ENCODE measurements at places on chromosomes 7 and 10. TPM values are rescaled to one million over a fixed set of nuclear protein-coding genes. Genes with fewer than 3 reads are reported as not detected.

TUBAL3 gene
- not detected for total RNA-seq

PPP1R17 gene
- total RNA-seq: not detected

SNCG gene
- total RNA-seq: 31.4 TPM

CYP2E1 gene
- not detected for total RNA-seq

SFTPA1 gene
- total RNA-seq: not detected

CALHM3 gene
- total RNA-seq: not detected

PNLIPRP3 gene
- not detected for total RNA-seq

FAM25G gene
- total RNA-seq: not detected

PPP1R9A gene
- total RNA-seq: 3.0 TPM

AGMO gene
- total RNA-seq: 0.40 TPM

TEX36 gene
- not detected for total RNA-seq

OR6B1 gene
- total RNA-seq: not detected

DNA sequence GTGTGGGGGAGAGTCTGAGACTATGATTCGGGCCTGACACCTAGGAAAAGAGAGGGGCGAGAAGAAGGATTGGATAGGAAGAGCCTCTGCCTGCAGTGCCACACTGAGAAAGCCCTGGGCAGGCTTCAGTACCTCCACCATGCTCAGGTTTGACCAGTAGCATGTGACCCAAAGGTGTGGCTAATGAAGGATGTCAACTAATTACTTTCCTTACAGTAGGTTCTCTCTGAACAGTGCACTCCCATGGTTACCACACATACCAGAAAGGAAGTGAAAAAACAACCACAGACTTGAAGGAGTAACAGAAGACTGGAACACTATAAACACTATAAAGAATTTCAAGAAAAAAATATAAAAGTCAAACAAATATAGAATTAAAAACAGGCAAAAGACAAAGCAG is 46.2 kb downstream of the SEM1 start:
- H3K4me1 ChIP-seq: peaks cover 4% of the 10 kb centered on the region
- H3K27me3 ChIP-seq: no peaks in the 10 kb centered on the region
- no peaks in the 10 kb centered on the region for H3K36me3 ChIP-seq
- no peak overlapping the region for H3K4me3 ChIP-seq
- no peak for DNase-seq

- H3K4me1 ChIP-seq: no peaks in the 10 kb centered on the region
- H3K36me3 ChIP-seq: no peaks in the 10 kb centered on the region
Observed at GRCh38 chr7:140262242-140262903, 85.6 kb upstream of the KDM7A start.

DNA sequence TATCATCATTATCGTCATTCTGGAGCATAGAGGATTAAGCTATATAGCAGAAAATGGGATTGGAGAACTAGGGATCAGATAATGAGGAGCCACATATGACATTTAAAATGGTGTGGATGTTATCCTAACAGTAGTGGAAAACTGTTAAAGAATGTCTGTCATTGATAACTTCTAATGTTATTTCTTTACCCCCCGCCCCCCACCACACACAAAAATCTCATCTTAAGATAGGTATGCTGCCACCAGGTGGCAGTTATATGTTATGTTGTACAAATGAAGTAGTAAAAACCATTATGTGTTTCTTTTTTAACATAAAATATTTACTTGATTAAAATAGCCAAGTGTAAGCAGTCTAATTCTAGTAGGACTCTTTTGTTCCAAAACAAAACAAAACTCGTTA is 13.0 kb downstream of the AKAP9 start:
- H3K27me3 ChIP-seq: no peaks in the 10 kb centered on the region
- no peaks in the 10 kb centered on the region for H3K4me1 ChIP-seq
- peak; percentile 22 for DNase-seq
- H3K27ac ChIP-seq: no peak overlapping the region

DNA sequence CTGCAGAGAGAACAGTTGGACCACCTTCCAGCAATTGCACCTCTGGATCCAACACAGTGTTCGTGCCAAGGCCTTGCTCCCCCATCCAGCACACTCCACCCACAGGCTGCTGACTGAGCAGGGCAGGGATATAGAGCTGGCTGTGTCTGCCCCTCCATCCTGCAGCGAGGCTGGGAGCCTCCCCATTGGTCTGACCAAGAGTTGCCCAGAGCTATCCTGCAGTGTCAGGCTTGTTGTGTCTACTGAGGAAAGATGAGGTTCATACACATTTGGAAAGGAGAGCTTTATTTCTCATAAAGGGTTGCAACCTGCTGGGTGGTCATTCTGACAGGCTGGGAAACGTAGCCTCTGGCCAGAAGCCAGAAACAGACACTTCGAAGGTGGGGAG is 27.1 kb downstream of the PRF1 start:
- no peaks in the 10 kb centered on the region for H3K4me1 ChIP-seq
- no peak for DNase-seq
- no peaks in the 10 kb centered on the region for H3K27me3 ChIP-seq
- no peaks in the 10 kb centered on the region for H3K36me3 ChIP-seq
- H3K4me3 ChIP-seq: no peak overlapping the region
- no peak overlapping the region for H3K27ac ChIP-seq

- no peaks in the 10 kb centered on the region for H3K27me3 ChIP-seq
- no peak for DNase-seq
- no peak overlapping the region for H3K27ac ChIP-seq
- H3K36me3 ChIP-seq: no peaks in the 10 kb centered on the region
Observed at GRCh38 chr7:17601921-17602320, 303.5 kb downstream of the AHR start.

GRCh38 chr10:63205421-63205820 is 72.3 kb downstream of the NRBF2 start:
- H3K27ac ChIP-seq: no peak overlapping the region
- no peak for DNase-seq
- H3K27me3 ChIP-seq: no peaks in the 10 kb centered on the region
- peaks cover 2% of the 10 kb centered on the region for H3K36me3 ChIP-seq
- no peak overlapping the region for H3K4me3 ChIP-seq

GRCh38 chr10:47095848-47096612 is 184.8 kb downstream of the PTPN20 start:
- no peak overlapping the region for H3K4me3 ChIP-seq
- no peak overlapping the region for H3K27ac ChIP-seq
- H3K27me3 ChIP-seq: no peaks in the 10 kb centered on the region
- no peaks in the 10 kb centered on the region for H3K36me3 ChIP-seq
- no peaks in the 10 kb centered on the region for H3K4me1 ChIP-seq

DNA sequence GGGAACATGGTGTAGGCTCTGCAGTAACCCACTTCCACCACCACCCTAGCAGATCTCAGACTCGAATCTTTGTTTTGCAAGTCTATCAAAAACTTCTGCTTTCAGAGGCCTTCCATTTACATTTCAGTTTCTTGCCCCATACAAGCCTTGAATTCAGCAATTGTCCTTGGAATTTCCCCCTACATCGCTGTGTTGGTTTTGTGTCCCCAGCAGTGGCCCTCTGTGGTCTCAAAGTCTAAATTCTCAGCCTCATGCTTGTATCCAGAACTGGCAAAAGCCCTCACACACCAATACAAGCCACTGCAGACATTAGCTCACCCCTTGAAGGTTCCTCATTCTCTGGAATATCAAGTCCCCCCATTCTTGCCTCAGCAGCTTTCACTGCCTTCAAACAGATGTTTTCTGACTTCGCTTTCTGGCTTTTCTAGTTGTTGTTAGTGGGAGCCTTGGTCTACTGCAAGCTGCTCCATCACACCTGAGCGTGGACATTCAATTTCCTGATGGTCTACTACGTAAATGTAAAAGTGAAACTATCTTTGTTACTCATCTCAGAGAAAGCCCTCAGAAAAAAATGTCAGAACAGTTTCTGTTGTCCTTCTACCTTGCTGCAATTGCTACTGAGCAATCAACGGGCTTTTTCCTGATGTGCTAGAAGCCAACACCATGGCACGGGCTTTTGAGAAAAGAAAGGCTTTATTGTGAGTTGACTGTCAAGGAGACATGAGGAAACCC is 1.8 kb upstream of the NUB1 start:
- DNase-seq: no peak
- peaks cover 14% of the 10 kb centered on the region for H3K27me3 ChIP-seq
- H3K27ac ChIP-seq: no peak overlapping the region
- no peaks in the 10 kb centered on the region for H3K36me3 ChIP-seq
- peaks cover 15% of the 10 kb centered on the region for H3K4me1 ChIP-seq

DNA sequence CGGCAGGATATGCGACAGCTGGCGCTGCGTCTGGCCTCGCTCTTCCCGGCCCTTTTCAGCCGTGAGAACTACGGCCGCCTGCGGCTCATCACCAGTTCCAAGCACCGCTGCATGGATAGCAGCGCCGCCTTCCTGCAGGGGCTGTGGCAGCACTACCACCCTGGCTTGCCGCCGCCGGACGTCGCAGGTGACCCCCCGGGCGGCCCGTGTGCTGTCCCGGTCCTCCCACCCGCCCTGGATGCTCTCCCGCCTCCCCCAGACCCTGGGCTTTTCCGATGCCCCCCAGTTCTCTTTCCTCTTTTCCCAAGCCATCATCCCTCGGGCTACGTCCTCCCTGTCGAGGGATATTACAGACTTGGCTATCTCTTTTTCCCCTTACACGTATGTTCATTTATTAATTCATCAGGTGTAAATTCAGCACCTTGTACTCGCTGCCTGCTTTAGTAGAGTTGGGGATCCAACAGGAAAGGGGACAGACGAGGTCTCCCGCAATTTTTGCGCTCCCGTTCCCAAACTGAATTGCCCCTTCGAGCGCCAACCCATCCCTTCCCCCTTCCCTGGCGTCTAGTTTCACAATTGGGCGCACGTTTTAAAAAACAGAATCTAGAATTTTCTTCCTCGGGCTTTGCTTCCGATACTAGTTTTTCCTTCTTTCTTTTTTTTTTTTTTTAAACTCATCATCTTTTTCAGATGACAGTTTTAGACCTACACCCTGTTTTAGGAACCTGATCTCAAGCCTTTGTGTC is 846 bp downstream of the MINPP1 start:
- DNase-seq: peak; percentile 71
- peak overlapping the region; percentile 1 for H3K27ac ChIP-seq
- no peaks in the 10 kb centered on the region for H3K27me3 ChIP-seq
- no peaks in the 10 kb centered on the region for H3K36me3 ChIP-seq
- peaks cover 17% of the 10 kb centered on the region for H3K4me1 ChIP-seq

GRCh38 chr10:97601268-97602215 is 12.0 kb downstream of the C10orf62 start:
- H3K27ac ChIP-seq: no peak overlapping the region
- H3K4me1 ChIP-seq: peaks cover 15% of the 10 kb centered on the region
- H3K36me3 ChIP-seq: no peaks in the 10 kb centered on the region
- H3K4me3 ChIP-seq: no peak overlapping the region
- H3K27me3 ChIP-seq: no peaks in the 10 kb centered on the region

- H3K27ac ChIP-seq: no peak overlapping the region
- H3K27me3 ChIP-seq: no peaks in the 10 kb centered on the region
- H3K4me3 ChIP-seq: no peak overlapping the region
Observed at GRCh38 chr7:13532028-13532753, 457.3 kb downstream of the ETV1 start.

DNA sequence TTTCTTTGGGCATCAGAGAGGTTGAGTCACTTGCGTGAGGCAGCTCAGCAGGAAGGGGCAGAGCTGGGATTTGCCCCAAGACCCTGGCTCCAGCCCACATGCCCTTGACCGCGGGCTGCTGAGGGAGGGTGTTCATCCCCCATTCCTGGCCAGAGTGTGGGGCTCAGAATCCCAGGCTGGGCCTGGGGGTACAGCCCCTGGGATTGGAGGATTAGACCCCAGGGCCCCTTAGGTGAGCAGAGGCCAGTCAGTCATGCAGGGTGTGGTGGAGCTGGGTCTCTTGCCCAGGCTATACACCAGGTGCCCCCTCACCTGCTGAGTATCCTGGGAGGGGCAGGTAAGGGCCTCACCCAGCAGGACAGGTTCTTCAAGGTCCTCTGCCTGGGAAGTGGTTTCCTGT is 68.4 kb upstream of the ZNF716 start:
- H3K4me1 ChIP-seq: no peaks in the 10 kb centered on the region
- no peak overlapping the region for H3K4me3 ChIP-seq
- no peak overlapping the region for H3K27ac ChIP-seq
- no peaks in the 10 kb centered on the region for H3K27me3 ChIP-seq

GRCh38 chr10:3622427-3622826 is 162.6 kb downstream of the KLF6 start:
- H3K27me3 ChIP-seq: no peaks in the 10 kb centered on the region
- H3K36me3 ChIP-seq: no peaks in the 10 kb centered on the region
- H3K4me1 ChIP-seq: no peaks in the 10 kb centered on the region
- no peak for DNase-seq

DNA sequence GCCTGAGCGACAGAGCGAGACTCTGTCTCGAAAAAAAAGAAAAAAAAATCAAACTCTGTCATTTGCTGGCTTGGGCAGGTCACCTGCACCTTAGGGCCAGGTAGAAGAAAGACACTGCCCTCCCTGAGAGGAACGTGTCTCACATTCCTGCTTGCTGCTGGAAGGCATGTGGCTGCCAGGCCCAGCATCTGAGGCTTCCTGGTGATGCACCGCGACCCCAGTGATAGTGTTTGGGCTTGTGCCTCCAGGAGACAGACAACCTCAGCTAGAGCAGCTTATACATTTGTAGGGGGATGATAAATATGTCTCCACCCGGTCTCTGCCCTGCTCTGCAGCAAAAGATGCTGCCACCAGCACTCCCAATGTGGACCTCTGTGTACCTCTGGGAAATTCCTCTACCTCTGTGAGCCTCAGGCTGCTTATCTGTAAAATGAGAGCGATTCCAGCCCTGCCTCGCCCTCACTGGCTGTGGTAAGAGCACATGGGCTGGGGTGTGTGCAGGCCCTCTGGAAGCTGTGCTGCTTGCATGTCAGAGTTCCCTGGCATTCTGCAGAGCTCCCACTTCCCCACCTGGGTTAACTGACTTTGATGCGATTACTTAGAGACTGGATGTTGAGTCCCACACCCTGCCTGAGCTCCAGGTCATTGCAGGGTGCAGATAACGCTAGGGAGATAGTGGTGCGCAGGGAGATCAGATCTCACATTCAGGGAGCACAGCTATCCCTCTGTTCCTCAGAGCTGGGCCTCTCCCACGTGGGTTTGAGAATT is 19.9 kb downstream of the SLC29A3 start:
- no peaks in the 10 kb centered on the region for H3K4me1 ChIP-seq
- H3K27me3 ChIP-seq: no peaks in the 10 kb centered on the region
- no peak overlapping the region for H3K4me3 ChIP-seq
- no peak overlapping the region for H3K27ac ChIP-seq
- DNase-seq: no peak

- H3K27me3 ChIP-seq: no peaks in the 10 kb centered on the region
- H3K27ac ChIP-seq: no peak overlapping the region
- H3K4me1 ChIP-seq: no peaks in the 10 kb centered on the region
- no peaks in the 10 kb centered on the region for H3K36me3 ChIP-seq
- H3K4me3 ChIP-seq: no peak overlapping the region
- DNase-seq: no peak
Observed at GRCh38 chr10:36469585-36469984, 655.8 kb upstream of the ANKRD30A start.

DNA sequence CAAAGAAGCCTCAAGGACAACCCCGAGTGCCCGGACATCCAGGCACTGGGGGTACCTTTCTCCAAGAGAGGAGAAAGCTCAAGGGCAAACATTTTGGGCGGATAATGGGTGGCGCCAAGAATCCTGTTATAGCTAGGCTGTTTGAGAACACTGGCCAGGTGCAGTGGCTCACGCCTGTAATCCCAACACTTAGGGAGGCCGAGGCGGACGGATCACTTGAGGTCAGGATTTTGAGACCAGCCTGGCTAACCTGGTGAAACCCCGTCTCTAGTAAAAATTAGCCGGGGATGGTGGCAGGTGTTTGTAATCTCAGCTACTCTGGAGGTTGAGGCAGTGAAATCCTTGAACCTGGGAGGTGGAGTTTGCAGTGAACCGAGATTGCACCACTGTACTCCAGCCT is 25.2 kb upstream of the UNC5B start:
- no peaks in the 10 kb centered on the region for H3K4me1 ChIP-seq
- H3K36me3 ChIP-seq: no peaks in the 10 kb centered on the region
- no peak overlapping the region for H3K4me3 ChIP-seq
- peaks cover 7% of the 10 kb centered on the region for H3K27me3 ChIP-seq
- no peak for DNase-seq

- no peaks in the 10 kb centered on the region for H3K27me3 ChIP-seq
- no peak overlapping the region for H3K27ac ChIP-seq
- no peaks in the 10 kb centered on the region for H3K4me1 ChIP-seq
- no peak overlapping the region for H3K4me3 ChIP-seq
Observed at GRCh38 chr7:4033996-4034395, 648.1 kb upstream of the FOXK1 start.

Data from endothelial cell of umbilical vein (primary cell).